Activated T-cell treated with anti-CD3 and anti-CD28 coated beads for 48 hours (primary cell): ENCODE measurements at places on chromosomes 6 and 20.

DNA sequence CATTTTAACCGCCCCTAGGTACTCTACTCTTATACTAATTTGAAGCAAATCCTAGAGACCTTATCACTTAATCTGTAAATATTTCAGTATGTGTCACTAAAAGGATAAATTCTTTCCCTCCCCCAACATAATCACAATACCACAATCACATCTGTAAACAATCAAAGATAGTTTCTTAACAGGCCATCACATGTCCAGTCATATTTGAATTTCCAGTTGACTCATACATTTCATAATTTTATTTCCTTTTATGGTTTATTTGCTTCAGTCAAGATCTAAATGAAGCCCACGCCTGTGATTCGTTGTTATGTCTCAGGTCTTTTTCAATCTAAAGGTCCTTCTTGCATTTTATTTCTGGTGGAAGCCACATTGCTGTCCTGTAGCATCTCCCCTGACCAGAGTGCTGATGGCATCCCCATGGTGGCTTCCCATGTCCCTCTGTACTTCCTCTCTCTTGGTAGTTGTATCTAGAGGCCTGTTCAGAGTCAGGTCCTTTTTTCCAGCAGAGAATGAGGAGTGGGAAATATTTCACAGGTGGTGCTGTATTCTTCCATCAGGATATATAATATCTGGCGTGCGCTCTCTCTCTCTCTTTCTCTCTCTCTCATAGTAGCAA lies 128.6 kb upstream of the SLC22A23 start:
- DNase-seq = no peak

- DNase-seq = no peak
These were observed 22.3 kb downstream of the PPP1R14C start for GRCh38 chr6:150165020-150165702.

DNA sequence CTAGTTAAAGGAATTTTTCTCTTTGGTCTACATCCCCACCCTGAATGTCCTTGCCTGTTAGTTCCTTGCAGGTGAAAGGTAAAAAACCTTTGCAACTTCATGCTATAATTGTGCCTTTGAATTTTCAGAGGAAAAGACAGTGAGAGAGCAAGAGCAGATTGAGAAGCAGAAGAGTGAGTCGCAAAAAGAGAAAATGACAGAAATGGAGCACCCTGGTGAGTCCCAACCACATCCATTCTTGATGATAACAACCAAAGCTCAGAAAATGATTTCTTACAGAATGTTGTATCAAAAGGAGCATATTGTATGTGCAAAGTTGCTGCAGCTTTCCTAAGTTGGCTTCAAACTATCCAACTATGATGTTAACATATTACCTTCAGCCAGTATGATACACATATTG lies 165.2 kb upstream of the CENPW start:
- no peak for DNase-seq

- DNase-seq = no peak
These were observed 51.2 kb downstream of the ISM1 start for GRCh38 chr20:13271977-13272975.

DNA sequence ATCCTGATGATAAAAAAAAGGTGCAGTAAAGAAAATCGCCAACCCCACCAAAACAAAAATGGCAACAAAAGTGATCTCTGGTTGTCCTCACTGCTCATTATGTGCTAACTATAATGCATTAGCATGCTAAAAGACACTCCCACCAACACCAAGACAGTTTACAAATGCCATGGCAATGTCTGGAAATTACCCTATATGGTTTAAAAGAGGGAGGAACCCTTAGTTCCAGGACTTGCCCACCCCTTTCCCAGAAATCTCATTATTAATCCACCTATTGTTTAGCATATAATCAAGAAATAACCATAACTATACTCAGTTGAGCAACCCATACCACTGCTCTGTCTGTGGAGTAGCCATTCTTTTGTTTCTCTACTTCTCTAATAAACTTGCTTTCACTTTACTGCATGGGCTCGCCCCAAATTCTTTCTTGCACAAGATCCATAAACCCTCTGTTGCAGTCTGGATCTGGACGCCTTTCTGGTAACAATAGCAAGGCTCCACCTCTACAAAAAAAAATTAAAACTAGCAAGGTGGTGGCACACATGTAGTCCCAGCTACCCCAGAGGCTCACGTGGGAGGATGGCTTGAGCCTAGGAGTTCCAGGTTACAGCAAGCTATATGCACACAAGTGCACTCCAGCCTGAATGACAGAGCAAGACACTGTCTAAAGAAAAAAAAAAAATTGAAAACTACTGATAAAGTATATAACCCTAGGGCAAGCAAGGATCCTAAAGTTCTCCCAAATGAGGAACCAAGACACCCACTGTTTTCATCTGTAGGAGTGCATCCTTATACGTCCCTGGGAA lies 278.8 kb upstream of the JARID2 start:
- DNase-seq = no peak
